NCI-H510A (cell line): ENCODE measurements at places on chromosomes 5 and 9.

DNA sequence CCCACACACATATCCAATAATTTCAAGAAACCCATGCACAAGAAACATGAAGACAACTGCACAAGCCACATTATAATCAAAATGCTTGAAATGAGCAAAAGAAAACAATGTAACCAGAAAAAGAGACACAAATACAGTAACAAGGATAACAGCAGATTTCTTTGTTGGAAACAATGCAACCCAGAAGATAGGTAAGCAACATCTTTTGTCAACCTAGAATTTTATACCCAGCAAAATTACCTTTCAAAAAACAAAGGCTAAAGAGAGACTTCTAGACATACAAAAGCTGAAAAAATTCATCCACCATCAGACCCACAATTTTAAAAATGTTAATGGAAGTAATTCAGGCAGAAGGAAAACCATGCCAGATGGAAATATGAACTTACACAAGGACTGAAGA, 5.0 kb upstream of the COL23A1 start:
- no peak for DNase-seq

DNA sequence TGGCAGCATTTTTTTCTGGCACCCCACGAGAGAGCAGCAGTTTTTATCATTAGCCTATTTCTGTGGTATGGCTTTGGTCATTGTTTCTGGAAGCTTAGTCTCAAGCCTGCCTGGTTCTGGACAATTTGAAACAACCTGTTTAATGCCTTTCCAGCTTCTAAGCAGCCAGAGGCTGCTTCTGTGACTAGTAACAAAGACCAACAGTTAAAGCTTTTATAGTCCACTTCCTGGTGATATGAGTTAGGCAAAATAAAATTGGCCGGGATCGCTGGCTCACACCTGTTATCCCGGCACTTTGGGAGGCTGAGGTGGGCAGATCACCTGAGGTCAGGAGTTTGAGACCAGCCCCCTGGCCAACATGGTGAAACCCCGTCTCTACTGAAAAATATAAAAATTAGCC, 24.0 kb downstream of the LYRM7 start:
- DNase-seq, result no peak

DNA sequence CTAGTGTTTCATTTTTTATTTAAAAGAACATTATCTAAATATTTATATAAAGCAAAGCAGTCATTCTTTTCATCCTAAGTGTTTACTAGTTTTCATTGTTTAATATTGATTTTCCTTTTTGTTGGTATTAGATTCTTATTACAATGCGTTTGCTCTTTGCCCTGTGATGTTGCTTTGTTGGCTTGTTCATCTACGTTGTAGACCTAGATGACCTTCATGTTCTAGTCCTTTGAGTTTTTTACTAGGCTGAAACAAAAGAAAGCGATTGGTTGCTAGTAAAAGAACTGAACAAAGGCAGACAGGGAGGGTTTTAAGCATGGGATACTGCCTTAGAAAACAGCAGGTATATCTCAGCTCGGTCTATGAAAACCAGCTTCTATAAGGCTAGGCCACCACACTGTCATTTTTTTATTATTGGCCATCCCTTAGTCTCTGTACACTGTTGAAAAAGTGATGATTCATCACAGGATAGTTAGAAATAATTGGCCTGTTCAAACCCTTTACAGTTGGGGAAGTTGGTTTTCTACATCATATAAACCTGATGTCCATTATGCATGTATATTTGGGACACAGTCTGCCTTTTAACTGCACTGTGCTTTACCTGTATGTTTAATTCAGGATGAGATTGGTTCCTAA, 119.0 kb downstream of the ZCCHC7 start:
- no peak for DNase-seq

DNA sequence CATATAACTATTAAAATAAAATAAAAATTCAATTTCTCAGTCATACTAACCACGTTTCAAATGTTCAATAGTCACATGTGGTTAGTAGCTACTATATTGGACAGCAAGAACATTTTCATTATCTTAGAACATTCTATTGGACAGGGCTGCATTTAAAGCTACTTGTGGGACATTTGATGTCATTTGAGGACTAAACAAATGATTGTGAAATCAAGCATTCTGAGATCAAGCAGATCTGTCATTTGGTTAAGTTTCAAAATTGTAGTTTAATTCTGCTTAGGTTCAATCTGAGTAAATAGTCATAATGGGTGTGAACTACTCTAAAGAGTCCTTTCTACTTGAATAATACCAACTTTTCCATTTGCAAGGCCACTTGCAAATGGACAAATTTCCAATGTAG, 226.9 kb upstream of the C9orf72 start:
- no peak for DNase-seq

GRCh38 chr5:107700481-107700880, 29.7 kb upstream of the EFNA5 start:
- no peak for DNase-seq

DNA sequence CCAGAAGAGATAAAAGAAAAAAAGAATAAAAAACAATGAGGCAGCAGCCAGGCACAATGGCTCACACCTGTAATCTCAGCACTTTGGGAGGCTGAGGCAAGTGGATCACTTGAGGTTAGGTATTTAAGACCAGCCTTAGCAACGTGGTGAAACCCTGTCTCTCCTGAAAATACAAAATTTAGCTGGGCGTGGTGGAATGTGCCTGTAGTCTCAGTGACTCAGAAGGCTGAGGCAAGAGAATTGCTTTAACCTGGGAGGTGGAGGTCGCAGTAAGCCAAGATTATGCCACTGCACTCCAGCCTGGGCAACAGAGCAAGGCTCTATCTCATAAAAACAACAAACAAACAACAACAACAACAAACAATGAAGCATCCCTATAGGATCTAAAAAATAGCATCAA, 121.5 kb downstream of the HMHB1 start:
- DNase-seq, result no peak

- DNase-seq, result no peak
Measured at GRCh38 chr9:91939978-91940377, 10.1 kb downstream of the ROR2 start.
